ENCODE measurements at places on chromosomes 1 and 21.

GRCh38 chr1:200921571-200922110, 26.9 kb downstream of the INAVA start:
- DNase-seq = no peak

DNA sequence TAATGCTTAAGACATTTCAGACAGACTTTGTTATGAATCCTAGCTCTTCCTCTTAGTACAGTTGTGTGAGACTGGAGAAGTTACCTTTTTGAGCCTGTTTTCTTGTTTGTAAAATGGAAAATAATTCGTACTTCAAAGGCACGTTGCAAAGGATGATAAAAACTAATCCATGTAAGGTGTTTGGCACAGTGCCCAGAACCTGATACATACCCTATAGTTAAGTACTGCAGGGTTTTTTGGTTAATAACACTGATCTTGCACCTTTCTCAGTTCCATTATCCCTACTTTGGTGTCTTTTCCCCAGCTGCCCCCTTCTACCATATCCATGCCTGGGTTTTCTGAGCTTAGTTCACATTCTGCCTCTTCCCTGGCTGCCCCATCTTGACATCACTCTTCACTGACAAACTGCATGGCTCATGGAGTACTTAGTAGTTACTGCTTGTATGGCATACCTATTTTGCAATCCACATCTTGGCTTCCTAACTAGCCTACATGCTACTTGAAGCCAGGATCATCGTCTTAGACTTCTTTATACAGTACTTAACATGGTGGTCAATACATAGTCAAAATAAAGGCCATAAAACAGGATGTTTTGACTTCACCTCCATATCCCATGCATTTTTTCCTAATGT, 10.1 kb downstream of the CCDC185 start:
- no peak for DNase-seq

DNA sequence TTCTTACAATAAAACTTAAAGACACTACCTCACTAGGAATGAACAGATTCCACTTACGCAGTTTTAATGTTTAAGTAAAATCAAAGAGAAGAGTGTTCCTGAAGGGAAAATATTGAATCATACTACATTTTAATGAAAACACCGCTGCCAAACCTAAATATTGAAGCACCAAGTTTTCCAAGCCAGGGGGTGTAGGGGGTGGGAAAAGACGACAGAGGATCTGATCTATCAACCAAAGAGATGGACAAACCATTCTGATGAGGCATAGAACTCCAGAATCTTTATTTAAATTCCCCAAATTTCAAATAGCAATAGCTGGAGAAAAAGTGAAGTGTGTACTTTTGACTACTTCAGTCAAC, 1.2 kb downstream of the ELK4 start:
- DNase-seq = no peak

GRCh38 chr1:233238884-233239431, 56.6 kb downstream of the PCNX2 start:
- no peak for DNase-seq

- DNase-seq = no peak
Observed at GRCh38 chr1:193372553-193372952, 186.1 kb upstream of the B3GALT2 start.

DNA sequence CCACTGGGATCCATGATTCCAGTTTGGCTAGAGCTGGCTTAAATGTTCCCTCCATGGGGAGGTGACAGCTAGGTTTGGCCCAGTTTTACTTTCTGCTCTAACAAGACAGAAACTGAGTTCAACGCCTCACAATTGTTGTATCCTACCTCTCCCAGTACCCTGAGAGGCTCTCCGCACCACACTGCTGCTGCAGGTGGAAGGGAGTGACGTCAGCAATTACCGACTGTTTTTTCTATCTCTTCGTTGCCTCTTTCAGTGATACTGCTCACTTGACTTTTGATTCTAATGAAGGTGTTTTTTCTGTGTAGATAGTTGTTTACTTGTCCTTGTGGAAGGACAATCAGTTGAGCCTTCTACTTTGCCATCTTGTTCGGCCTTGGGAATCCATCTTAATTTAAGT, 204.9 kb upstream of the DUSP10 start:
- DNase-seq = no peak

DNA sequence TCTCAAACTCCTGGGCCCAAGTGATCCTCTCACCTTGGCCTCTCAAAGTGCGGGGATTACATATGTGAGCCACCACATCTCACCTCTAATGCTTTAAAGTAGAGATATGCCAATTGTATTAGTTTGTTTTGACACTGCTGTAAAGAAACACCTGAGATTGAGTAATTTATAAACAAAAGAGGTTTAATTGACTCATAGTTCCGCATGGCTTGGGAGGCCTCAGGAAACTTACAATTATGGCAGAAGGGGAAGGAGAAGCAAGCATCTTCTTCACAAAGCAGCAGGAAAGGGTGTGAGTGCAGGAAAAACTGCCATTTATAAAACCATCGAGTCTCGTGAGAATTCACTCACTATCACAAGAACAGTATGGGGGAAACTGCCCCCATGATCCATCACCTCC, 3.5 kb upstream of the MYCL start:
- DNase-seq = no peak

DNA sequence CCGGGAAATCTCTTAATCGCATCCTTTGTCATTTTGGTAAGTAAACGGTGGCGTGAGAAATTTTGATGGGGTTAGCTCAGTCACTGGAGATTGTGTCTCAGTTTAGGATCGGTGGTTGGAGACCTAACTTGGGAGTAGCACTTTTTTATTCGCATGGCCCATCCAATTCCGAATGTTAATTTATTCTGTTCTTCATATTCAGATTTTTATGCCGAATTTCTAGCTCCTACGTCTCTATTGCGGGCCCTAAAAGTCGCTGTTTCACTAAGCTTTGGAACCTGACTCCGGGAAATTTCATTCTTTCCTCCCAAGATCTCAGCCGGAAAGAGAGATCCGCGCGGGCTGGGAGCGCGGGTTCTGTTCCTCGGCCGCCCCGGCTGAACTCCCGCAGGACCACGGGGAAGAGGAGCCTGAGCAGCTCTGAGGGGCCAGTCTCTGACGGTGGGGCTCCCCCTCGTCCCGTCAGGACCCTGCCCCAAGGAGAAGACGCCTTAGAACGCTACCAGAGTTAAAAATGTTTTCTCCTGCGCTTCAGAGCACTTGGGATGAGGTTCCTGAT, 279.7 kb downstream of the FAM72C start:
- no peak for DNase-seq

GRCh38 chr21:32140151-32140550, 138.7 kb downstream of the MIS18A start:
- DNase-seq = no peak

DNA sequence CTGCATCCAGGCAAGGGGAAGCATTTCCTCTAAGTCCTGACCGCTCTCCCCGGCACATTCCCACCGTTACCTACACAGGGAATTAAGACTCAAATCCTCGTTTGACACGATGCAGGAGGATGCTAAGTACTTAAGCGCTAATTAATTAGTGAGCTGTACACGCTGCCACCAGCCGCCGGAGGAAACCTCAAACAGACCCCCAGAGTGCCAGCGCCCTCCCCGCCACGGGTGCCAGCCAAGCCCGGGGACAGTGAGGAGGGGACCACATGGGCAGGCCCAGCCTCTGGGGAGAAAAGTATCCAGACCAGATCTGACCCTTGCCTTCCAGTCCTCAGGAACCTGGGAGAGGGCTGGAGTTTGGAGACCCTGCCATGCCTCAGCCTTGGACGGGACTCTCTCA, 17.4 kb upstream of the CASZ1 start:
- no peak for DNase-seq

- no peak for DNase-seq
Observed at GRCh38 chr1:98947071-98947470, 57.6 kb downstream of the PLPPR5 start.

- DNase-seq = no peak
Observed at GRCh38 chr1:213383465-213383864, 332.4 kb downstream of the RPS6KC1 start.

DNA sequence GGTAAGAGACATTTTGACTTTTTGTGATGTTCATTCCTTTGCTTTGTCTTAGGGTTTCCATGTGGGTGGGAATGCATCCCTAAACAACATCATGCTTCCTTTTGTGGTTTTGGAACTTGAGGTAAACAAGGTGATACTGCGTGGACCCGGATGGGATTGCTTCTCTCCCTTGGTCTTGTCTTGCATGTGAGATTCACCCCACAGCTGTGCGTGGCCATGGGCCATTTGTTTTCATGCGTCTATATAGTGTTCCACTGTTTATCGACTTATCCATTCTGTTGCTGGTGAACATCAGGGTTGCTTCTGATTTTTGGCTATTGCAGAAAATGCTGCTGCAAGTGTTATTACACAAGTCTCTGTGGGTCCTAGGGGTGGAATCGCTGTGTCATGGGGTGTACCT, 21.1 kb downstream of the CRYAA start:
- no peak for DNase-seq

DNA sequence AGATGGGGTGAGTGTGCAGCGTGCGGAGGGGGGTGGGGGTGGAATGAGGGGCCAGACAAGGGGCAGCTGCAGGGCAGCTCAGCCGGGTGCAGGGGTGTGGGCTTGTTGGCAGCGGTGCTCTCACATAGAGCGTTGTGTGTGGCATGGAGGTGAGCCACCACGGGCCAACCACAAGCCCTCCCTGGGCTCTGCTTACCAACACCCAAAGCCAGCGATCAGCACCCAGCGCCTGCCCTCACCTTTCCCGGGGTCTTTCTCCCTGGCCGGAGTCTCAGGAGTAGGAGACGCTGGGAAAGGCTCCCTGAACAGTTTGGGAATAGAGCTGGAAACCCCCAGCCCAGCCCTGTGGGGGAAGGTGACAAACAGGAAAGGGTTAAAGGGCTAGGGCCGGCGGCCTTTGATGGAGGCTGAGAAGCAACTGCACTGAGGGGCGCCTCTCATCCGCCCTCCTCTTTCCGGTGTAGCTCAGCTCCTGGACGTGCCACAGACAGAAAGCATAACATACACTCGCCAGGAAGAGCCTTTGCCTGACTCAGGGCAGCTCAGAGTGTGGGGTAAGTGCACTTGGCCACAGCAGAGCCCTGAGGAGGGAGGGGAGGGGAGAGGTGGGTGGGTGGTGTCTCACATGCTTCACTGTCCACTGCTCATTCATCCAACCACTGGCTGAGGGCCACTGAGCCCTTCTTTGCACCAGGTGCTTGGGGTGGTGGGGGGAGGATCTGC, 577 bp downstream of the IKBKE start:
- DNase-seq = no peak

DNA sequence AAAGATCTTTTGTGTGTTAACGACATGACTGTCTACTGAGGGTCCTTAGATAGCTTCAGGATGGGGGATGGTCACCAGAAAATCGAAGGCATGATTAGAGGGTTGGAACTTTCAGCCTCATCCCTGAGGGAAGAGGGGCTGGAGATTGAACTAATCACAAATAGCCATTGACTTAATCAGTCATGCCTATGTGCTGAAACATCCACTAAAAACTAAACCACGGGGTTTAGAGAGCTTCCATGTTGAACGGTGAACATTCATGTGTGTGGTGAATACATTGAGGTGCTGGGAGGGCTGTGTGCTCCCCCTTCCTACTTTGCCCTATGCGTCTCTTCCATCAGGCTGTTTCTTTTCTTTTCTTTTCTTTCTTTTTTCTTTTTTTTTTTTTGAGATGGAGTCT, 17.0 kb downstream of the RBP7 start:
- DNase-seq = no peak

DNA sequence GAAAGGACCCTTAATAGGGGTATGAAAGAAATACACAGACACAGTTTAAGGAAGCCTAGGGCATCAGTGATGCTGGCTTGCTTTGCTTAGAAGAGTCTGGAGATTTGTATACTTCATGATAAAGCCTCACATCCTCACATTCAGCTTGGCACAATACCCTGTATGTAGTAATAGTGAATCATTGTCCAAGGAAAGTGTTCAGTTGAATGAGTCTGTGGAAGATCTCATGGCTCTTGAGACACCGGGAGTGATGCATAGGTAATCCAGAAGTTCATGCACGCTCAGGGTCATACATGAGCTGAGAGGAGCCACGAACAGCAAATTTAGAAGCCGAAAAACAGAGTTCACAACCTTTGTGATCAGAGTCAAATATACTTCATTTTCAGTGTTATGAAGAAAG, 537.2 kb upstream of the TMPRSS15 start:
- DNase-seq = no peak

DNA sequence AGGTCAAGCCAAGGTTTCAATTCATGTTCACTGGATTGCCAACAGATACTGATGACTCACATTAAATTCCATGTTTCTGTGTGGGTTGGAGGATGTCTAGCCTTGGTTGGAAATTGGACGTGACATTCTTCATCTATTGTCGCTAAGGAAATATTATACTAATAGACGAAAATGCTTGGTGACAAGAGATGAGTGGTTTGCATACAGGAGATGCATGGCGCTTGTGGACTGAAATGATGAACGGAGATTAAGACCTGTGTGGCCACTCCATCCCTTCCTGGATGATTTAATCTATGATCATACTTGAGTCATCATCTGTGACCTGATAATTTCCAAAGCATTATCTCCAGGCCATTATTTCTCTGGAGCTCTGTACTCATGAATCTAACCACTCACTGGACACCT, 97.0 kb upstream of the CD34 start:
- no peak for DNase-seq

DNA sequence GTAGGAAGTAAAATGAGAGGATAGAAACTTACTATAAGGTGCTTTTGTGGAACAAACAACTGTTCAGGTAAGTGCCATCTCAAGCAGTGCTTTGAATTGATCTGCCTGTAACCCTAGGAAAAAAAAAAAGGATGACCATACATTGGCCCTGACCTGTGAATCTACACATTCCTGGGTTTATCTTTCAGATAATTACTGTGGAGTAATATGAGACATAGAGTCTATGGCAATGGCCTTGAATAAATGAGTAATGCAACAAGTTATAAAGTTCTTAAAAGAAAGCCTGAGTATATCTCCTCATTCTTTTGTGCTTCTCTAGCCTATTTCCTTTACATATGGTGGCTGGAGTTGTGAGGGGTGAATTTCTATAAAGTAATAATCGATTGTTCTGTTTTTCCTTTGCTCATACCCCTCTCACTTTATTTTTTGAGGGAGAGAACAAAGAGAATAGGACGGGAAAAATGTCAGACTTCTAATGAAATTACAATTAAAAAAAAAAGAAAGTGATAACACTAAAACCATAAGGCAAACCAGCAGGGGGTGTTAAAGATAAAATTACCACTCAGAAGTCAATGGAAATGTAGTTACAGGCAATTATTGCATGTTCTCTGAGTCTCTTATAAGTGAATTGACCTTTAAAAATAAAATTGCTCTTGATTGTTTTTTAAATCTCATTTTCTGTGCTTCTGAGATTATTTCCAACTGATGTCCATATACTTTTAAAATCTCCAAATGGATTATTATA, 12.4 kb upstream of the ATP1A1 start:
- no peak for DNase-seq

DNA sequence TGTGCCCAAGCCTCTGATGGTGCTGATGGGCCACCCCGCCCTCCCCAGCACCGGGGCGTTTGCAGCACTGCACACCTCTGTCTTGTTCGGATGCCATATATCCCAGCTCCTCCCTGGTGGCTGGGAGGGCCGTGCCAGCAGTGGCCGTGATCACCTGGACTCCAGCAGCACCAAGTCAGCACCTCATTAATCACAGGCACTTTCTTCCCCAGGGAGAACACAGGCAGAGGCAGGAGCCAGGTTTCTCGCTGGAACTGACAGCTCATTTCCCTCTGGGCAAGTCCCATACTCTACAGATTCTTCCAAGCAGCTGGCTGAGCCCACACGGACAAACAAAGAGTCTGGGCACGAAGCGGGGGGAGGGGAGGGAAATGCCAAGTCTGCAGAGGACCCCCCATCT, 141.7 kb upstream of the EDN2 start:
- DNase-seq = no peak
